ENCODE measurements at places on chromosomes 6 and 20.

DNA sequence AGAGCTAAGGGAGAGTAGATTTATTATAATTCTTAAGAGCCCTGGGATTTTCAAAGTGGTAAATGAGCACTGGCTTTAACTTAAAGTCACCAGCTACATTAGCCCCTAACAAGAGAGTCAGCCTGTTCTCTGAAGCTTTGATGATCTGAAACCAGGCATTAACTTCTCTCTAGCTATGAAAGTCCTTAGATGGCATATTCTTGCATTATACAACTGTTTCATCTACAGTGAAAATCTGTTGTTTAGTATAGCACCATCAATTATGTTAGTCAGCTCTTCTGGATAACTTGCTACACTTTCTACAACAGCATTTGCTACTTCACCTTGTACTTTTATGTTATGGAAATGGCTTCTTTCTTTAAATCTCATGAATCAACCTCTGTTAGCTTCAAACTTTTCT, 1046.7 kb downstream of the HACE1 start:
- no peaks in the 10 kb centered on the region for H3K36me3 ChIP-seq
- DNase-seq = no peak
- H3K27me3 ChIP-seq = no peaks in the 10 kb centered on the region
- H3K27ac ChIP-seq = no peak overlapping the region
- H3K4me3 ChIP-seq = no peak overlapping the region

DNA sequence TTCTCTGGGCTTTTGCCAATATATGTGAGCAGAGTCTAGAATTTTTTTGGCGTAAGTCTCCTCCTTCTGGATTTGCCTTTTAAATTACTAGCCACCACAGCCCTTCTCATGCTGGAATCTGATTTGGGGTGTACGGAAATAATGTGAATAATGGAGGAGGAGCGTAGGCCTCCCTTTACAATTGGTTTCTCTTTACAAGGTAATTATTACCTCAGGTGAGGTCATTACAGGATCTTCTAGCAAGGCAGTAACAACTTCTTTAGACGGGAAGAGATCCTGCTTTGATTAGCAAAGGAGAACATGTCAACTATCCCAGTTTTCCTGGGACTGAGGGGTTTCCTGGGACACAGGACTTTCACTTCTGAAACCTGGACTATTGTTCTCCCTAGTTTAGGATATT, 8.9 kb downstream of the RWDD2A start:
- no peak overlapping the region for H3K4me3 ChIP-seq
- no peaks in the 10 kb centered on the region for H3K36me3 ChIP-seq
- DNase-seq = no peak
- H3K27ac ChIP-seq = no peak overlapping the region
- no peaks in the 10 kb centered on the region for H3K4me1 ChIP-seq

- H3K27me3 ChIP-seq = no peaks in the 10 kb centered on the region
- no peak for DNase-seq
- H3K4me3 ChIP-seq = no peak overlapping the region
Observed at GRCh38 chr6:134515986-134516385, 198.1 kb upstream of the SGK1 start.

DNA sequence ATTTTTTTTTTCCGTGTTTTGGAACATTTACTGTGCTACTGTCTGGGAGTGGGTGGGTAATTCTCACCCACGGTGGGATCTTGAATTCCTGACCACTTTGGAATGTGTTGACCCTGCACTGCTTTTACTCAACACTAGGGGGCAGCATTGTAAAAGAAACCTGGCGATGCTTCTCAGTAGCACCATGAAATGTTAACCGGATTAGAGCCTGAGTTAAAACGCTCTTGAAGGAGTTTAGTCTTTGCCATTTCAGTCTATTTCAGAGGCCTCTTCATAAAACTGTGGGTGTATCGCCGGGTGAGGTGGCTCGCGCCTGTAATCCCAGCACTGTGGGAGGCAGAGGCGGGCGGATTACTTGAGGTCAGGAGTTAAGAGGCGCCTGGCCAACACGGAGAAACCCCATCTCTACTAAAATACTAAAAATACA, 114.4 kb upstream of the PRND start:
- peak; percentile 60 for DNase-seq
- no peaks in the 10 kb centered on the region for H3K4me1 ChIP-seq
- H3K4me3 ChIP-seq = no peak overlapping the region
- no peak overlapping the region for H3K27ac ChIP-seq
- H3K27me3 ChIP-seq = peaks cover 27% of the 10 kb centered on the region

DNA sequence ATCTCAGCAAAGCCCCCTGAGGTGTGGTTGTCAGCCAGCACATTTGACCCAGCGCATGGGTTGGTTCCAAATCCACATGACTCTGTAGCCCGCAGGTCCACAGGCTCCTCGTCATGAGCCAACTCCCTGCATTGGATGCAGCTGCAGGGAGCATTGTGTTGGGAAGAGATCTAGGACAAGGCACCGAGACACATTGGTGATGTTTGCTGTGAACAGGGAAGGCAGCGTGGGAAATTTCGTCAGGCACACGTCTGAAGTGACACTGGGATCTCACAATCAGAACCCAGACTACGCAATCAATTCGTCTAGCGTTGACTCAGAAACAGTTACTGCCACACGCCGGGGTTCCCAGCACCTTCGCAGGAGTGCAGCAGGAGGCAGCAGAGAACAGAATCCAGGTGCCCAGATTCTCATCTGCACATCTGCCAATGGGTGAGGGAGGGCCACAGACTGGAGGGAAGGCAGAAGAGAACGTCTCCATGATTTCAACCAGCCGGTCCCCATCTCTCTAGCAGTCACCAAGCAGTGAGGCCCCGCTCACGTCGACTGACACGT, 177.0 kb downstream of the TTLL2 start:
- H3K36me3 ChIP-seq = no peaks in the 10 kb centered on the region
- no peak overlapping the region for H3K4me3 ChIP-seq
- no peaks in the 10 kb centered on the region for H3K27me3 ChIP-seq
- no peak for DNase-seq
- no peaks in the 10 kb centered on the region for H3K4me1 ChIP-seq

Data from activated CD4-positive, alpha-beta memory T cell treated with anti-CD3 and anti-CD28 coated beads, Interleukin-2, amount 10 ng/mL, durations not matched to agents 7 days and 5 days (primary cell).